ENCODE measurements at places on chromosomes 7 and 10.

GRCh38 chr7:149720372-149721083 lies 52.9 kb downstream of the ZNF467 start:
- DNase-seq = no peak

GRCh38 chr7:32618470-32618869 lies 123.2 kb downstream of the AVL9 start:
- DNase-seq = no peak

DNA sequence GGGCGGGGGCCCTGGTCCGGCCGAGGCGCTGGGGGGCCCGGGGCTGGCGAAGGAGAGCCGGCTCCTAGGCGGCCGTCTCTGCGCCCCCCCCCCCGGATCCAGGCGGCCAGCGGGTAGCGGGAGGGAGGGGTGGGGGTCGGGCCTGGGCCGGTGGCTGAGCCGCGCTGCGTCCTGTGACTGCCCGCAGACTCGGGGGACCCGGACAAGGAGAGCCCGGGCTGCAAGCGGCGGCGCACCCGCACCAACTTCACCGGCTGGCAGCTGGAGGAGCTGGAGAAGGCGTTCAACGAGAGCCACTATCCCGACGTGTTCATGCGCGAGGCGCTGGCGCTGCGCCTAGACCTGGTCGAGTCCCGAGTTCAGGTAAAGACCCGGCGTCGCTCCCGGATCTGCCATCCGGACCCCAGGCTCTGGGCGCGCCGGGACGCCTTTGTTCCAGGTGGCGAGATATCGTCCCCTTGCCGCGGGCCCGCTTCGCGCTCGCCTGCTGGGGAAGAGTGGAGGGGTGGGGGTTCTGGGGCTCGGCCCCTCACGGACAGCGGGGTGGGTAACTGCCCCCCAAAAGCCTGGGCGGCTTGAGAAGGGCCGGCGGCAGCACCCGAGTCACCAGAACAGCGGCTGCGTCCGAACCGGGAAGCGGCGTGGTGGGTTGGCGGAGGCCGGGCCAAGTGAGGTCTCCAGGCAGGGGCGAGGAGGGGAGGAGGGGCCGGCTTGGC lies 819 bp downstream of the UNCX start:
- no peak for DNase-seq

DNA sequence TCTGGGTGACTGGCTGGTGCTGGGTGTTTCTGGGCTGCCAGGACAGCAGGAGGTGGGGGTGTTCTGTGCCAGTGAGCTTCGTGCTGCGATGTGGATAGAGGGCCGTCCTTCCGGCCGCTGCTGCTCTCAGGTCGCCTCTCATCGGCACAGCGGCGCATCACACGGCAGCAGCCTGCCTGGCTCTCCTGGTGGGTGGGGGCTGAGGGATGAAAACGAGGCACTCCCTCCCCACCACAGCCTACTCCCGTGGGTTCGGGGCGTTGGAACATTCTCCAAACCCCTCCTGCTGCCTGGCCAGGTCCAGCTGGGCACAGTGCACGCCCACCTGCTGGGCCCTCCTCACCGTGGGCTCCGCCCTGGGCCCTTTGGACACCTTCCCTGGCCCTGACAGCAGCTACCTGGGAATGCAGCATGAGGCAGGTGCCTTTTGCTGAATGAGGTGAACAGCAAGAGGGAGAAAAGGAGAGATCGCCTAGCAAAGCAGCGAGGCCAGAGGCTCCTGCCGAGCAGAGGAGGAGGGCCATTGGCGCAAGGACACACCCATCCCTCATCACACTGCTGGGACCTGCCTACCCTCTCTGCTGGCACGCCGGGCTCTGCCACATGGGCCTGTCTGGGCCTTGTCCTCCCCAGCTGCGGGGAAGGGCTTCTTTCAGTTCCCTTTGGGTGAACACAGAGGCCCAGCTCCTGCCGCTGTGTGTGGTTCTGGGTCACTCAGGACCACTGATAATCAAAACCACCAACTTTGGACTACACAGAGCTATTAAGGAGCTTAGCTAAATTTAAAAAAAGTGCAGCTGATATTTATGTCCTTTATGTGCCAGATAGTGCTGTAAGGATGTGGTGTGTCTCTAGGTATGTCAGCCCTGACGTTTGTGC lies 33.4 kb downstream of the INPP5A start:
- DNase-seq = no peak

GRCh38 chr7:103996017-103996551 lies 6.6 kb upstream of the RELN start:
- DNase-seq = no peak

- peak; percentile 18 for DNase-seq
These were observed 202.2 kb downstream of the TMEM178B start for GRCh38 chr7:141276031-141276430.

Data from kidney epithelial cell (primary cell).